ENCODE measurements at places on chromosomes 6 and 20.

DNA sequence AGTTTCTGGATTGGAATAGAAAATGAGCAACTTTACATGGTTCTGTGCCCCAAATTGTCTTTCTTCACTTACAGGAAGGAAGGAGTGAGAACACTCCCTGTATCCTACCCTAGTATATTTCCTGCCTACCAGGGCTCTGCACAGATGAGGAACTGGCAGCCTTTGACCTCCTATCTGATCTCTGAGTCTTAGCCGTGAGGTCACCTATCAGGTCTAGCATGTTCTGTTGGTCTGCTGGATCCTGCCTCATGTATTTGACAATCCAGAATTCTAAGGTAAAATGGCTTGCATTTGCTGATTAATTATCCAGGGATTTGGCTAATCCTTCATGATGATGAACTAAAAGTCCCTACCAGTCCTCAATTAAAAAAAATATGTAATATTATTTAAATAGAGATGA lies 35.0 kb upstream of the TRAM2 start:
- no peak for DNase-seq

GRCh38 chr6:129766959-129767728 lies 57.2 kb upstream of the ARHGAP18 start:
- DNase-seq: peak; percentile 85

DNA sequence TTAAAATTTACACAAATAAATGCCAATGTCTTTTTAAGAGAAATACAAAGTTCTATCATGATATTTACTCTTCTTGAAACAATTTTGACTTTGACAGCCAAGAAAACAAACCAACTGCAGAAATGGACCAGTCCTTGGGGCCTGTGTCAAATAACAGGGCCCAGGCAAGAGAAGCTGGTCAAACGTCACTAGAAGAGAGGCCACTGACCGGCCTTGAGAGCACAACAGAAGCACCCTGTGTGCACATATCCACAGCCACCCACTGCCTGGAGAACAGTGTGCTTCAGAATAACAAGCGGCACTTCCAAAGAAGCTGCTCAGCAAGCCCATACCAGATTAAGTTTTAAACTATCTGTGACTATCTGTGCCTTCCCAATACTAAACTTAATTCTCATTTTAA lies 14.8 kb downstream of the APMAP start:
- no peak for DNase-seq

DNA sequence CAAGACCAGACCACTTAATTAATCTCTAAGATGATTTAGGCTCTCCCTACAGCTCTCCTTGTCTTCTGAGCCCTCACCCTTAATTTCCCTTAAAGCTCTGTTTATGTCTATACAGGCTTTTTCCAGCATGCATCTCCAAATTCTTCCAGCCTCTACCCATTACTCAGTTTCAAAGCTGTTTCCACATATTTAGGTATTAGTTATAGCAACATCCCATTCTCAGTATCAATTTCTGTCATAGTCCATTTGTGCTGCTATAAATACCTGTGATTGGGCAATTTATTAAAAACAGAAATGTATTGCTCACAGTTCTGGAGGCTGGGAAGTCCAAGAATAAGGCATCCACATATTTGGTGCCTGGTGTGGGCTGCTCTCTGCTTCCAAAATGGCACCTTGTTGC lies 2.3 kb upstream of the SERPINB1 start:
- no peak for DNase-seq

GRCh38 chr20:18388860-18389259 lies 78.0 kb downstream of the DZANK1 start:
- DNase-seq: no peak

DNA sequence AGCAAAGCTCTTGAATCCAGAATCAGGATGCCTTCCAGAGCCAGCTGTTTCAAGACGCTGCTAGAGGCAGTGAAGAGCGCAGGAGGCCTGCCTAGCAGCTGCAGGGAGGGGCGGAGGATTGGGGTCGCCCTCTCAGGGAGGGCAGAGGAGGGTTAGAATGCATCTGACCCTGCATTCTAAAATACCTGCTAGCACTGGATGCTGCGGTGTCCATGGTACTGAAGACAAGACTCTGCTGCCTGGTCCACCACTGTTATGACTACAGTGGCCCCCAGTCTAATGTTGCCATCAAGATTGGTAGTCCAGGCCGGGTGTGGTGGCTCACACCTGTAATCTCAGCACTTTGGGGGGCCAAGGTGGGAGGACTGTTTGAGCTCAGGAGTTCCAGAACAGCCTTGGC lies 193.7 kb upstream of the PROKR2 start:
- DNase-seq: no peak

- DNase-seq: peak; percentile 38
These were observed 78.3 kb downstream of the TBX18 start for GRCh38 chr6:84685983-84686584.

- no peak for DNase-seq
These were observed 74.2 kb downstream of the TOX2 start for GRCh38 chr20:43988867-43989266.

DNA sequence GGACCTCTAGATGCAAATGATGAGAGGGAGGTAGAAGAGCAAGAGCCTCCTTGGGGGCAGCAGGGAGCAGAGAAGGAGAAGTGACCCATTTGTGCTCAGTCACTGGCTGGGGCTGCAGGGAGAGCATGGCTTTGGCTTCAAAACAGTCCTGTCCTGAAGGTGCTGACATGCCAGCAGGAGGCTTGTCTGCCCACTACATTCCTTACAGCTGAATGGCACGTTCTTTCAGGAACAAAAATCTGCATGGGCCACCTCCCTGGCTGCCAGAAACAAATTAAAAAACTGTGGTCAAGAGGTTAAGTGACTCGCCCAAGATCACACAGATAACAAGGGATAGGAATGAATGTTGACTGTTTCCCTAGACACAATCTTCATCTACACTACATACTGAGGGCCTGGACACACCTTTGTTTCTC lies 188.8 kb downstream of the HIVEP2 start:
- DNase-seq: no peak

- peak; percentile 84 for DNase-seq
These were observed 5.4 kb upstream of the PLAGL1 start for GRCh38 chr6:144013486-144013909.

DNA sequence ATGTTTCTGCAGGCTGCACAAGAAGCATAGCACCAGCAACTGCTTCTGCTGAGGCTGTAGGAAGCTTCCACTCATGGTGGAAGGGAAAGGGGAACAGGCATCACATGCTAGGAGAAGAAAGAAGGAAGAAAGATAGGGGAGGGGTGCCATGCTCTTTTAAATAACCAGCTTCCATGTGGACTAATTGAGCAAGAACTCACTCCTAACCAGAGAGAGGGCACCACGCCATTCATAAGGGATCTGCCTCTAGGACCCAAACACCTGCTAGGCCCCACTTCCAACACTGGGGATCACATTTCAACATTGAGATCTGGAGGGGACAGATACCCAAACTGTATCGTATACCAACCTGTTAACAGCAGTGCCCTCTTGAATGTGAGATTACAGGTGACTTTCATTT lies 46.9 kb upstream of the ARMC2 start:
- no peak for DNase-seq

DNA sequence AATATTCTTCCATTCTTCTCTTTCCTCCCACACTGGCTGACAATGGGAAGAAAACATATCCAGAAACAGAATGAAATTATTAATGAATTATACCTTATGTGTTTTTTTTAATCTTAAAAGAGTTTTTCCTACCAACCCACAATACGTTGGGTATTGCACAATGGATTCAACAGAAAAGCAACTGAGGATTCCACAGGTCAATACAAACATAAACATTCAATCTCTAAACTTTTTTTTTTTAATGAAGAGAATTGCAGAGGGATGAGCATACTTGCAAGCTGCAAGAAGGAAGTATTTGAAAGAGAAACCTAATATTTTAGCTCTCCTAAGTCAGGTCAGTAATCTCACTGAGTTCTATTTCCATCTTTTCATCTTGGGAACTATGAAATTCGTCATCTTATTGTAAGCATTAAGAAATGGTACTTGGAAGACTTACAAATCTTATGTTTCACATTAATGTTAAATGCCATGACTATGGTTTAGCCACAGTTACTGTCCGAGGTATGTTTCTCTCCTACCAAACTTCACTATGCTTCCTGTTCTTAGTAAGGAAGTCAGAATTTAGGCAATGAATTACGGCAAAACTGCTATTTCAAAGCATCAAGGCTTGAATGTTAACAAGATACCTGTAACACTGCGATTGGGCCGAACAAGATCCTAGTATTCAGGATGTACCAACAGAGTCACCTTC lies 100.8 kb downstream of the HIVEP2 start:
- no peak for DNase-seq

DNA sequence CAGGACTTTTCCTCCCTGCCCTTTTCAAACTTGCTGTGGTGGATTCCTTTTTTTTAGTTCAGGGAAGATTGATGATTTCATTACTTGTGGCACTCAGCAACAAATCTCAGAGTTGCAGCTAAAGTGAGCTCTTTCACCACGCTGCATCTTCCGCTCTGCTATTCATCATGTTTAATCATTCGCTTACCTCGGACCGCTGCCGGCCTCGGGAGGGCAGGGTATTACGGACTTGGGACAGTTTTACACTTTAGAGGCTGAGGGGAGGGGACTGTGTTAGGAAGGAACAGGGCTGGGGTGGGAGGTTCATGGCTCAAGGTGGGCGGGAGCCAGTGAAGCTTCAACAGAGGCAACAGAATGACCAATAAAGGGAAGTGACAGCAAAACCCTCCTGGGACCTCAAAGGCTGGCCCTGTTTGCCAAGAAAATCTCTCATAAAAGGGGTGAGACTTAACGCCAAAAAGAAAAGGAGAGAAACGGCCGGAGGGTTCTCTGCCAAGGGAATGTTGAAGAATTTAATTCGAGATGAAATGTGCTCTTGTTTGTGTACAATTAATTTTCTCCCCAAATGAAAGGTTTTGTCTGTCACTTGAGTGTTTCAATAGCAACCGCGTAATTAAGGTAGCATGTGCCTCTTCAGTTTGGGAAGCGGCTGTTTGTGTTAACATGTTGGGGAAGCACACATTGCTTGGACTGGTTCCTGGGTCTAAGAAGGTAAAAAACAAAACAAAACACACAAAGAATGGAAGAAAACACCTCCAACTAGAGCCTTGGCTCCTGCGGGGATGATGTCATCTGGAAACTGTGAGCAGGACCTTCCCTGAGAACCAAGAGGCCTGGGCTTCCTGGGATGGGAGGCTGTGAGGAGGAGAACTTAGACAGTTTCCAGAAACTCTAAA lies 72.5 kb upstream of the SULF2 start:
- DNase-seq: no peak

GRCh38 chr6:2503816-2504494 lies 246.8 kb downstream of the MYLK4 start:
- DNase-seq: no peak

- DNase-seq: no peak
These were observed 184.4 kb downstream of the GJA10 start for GRCh38 chr6:90078513-90079289.

GRCh38 chr20:50924261-50924920 lies 6.8 kb downstream of the ADNP start:
- DNase-seq: no peak

DNA sequence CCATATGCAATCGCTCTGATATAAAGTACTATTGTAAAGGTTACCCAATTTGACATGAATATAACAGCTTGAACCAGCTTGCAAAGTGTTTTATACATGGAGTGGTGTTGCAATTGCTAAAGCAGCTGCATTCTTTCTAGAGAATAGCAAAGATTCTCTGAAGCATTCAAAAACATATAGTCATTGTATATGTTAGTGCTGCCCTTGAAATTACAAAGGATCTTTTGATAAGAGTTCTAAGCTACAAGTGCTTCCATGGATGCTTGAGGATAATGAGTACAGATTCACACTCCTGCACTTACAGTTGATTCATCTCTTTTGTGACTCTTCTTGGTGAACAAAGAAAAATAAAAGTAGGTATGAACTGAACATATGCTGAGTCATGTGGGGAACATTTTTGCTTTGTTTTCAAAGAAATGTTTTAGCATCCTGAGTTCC lies 175.7 kb downstream of the ALDH8A1 start:
- no peak for DNase-seq

DNA sequence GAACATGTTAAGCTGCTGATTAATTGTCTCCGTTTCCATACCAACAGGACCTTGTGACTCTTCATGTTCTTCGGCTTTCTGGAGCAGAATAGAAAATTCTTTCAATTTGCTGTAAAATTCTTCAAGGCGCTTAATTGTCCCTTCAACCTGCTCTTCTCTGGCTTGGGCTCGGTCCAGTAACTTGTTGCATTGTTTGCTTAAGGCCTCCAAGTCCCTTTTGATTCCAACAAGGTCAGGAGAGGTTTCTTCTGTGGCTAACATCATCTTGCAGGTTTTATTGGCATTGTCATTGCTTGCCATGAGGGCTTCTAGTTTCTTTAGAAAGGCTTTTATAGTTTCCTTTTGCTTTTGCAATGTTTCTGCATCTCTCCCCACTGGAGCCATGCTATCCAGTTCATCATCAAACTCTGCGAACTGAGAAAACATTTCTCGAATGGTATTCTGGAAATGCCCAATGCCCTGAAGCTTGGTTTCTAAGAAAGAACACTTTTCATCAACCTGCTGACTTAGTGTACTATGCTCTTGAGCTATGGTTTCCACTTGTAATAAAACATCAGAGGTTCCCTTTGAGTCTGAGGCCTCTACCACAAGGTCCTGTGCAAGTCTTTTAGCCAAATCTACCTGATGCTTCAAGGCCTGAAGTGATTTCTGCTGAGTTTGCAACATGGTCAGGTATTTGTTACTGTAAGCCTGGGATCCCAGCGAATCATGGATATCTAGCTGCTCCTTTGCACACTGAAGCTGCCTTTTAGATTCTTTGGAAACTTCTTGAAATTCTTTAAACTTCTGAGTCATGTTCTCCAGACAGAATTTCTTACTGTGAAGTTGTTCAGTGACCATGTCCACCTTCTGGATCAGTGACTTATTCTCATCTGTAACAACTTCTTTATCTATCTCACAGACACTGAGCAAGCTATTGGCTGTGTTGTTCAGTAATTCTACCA lies 90.2 kb downstream of the DST start:
- no peak for DNase-seq

DNA sequence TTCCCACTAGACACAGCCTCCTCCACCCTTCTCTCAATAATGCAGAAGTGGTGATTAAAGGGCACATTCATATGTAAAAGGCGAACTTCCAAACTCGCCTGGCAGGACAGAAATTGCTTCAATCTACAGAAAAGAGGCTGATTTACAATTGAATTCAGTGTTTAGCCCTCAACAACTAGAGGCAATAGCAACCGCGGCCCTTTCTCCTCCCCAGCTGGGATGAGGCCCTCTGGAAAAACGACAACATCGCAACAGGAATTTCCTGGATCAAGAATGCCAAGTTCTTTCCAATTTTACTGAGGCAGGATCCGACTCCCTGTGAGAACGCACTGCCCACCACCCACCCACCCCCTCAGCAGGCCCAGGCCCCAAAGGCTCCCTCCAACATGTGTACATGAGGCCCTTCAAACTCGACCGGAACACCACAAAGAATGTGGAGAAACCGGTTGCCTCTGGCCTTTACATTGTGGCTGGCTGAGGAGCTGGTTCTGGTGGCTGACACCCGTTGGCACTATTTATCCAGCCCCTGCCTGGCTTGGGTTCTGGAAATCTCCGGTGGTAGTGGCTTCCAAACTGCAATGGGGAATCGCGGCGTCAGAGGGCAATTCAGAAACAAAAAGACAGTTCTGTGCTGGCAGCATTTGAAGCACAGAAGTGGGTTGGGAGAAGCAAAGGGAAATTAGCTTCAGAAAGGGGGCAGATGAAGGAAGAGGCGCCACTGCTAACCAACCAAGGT lies 36.8 kb downstream of the ZMYND8 start:
- DNase-seq: peak; percentile 48

- peak; percentile 10 for DNase-seq
These were observed 10.2 kb downstream of the BTN3A1 start for GRCh38 chr6:26412228-26412627.

GRCh38 chr6:165661664-165662025 lies 1.4 kb downstream of the PDE10A start:
- DNase-seq: no peak

Data from A673 (cell line).